ENCODE measurements at places on chromosomes 2 and 18.

- no peak for DNase-seq
These were observed 9.5 kb downstream of the PLB1 start for GRCh38 chr2:28505361-28505760.

- no peak for DNase-seq
These were observed 73.5 kb upstream of the CCDC150 start for GRCh38 chr2:196565982-196566381.

DNA sequence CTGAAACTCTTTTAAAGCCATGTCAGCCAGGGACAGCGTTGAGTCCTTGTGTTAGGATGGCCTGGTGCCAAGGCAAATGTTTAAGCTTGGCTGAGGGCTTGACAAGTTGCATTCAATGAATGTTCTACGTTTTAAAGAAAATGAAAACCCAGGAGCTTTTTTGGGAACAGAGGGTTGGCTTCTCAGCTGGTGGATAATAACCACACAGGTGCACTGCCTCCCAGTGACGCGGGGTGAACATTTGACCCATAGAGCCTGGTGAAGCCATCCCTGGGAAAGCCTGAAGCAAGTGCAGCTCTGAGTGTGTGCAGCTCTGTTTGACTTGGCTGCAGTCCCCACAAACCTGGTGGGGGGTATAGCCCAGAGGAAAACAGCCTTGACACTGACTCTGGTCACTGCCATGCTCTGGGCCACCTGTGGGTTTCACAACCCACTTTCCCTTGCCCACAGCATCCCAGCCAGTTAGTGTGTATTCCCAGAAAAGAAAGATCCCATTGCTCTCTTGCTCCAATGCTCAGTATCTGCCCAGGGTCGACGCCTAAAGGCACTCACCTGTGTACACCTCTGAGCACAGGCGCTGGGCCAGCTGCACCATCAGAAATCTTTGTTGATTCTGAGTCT, 874.9 kb downstream of the RNF144A start:
- DNase-seq: peak; percentile 37

DNA sequence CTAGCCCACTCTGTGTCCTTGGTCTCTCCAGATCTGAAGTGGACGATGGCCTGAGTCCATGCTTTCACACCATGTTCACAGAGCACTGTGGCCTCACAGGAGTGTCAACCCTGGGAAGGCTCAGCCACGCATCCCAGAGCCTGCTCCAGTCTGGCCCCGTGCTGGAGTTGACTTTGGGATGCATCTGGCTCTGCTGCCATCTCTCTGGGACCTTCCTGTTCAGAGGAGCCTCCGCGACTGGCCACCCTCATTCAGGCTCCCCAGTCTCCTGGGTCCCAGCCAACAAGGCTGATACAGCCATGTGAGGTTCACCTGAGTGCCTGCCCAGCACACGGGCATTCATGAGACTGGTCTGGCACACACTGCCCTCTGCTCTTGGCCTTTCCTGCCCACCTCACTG, 199.7 kb upstream of the RAB6C start:
- DNase-seq: no peak

GRCh38 chr2:205189301-205189700, 493.0 kb upstream of the NRP2 start:
- DNase-seq: no peak

DNA sequence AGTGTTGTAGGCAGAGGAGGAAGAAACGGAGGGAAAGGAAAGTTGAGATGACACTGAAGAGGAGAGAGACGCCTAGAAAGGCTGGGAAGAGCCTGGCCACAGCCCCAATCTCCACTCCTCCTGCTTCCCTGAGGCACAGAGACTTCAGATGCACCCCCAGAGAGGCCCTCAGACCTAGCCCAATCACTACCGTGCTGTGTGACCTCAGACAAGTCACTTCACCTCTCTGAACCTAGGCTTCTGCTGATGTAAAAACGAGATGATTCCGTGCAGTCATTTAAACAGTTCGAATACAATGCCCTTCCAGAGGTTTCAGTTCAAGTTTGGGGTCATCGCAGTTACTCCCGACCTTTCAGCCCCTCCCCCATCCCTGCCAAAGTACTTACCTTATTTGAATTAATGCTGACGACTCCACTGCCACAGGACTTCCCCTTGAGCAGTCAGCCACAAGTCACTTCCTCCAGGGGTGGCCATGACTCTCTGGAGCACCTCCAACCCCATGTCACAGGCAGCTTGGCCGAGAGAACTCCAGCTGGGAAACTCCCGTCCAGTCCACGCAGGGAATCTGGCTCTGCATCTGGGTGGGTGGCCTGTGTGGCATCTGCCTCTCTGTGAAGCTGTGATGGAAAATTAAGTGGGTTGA, 105.2 kb upstream of the ID2 start:
- no peak for DNase-seq

GRCh38 chr18:2692508-2692907, 37.0 kb downstream of the SMCHD1 start:
- DNase-seq: no peak

DNA sequence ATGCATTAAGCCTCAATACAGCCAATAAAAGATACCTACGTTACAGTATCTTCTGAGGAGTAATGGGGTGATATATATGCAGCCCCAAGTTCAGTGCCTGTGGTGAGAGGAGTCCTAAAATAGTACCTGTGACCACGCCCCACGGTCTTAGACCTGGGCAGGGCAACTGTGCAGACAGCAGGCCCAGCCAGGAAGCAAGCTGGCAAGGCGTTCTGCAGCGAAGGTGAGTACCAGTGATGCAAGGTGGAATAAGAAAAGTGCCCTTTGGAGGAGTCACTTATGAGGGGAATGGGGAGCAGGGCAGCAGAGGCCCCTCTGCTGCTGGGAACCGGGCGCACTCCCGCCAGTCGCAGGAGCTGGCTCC, 12.7 kb upstream of the MAP3K2 start:
- DNase-seq: no peak

- DNase-seq: peak; percentile 19
These were observed 92.9 kb downstream of the MREG start for GRCh38 chr2:215920244-215921100.

- DNase-seq: no peak
These were observed 41.2 kb downstream of the ZNF532 start for GRCh38 chr18:58905777-58906428.

GRCh38 chr18:24009651-24010333, 4.8 kb upstream of the TTC39C start:
- DNase-seq: peak; percentile 82

- peak; percentile 31 for DNase-seq
These were observed 69.0 kb upstream of the C2orf15 start for GRCh38 chr2:99072551-99072950.

- no peak for DNase-seq
These were observed 28.6 kb downstream of the TPRKB start for GRCh38 chr2:73708527-73708926.

- DNase-seq: no peak
These were observed 192.8 kb upstream of the ZNF521 start for GRCh38 chr18:25544546-25545287.

GRCh38 chr2:216165711-216166110, 56.6 kb downstream of the XRCC5 start:
- no peak for DNase-seq

DNA sequence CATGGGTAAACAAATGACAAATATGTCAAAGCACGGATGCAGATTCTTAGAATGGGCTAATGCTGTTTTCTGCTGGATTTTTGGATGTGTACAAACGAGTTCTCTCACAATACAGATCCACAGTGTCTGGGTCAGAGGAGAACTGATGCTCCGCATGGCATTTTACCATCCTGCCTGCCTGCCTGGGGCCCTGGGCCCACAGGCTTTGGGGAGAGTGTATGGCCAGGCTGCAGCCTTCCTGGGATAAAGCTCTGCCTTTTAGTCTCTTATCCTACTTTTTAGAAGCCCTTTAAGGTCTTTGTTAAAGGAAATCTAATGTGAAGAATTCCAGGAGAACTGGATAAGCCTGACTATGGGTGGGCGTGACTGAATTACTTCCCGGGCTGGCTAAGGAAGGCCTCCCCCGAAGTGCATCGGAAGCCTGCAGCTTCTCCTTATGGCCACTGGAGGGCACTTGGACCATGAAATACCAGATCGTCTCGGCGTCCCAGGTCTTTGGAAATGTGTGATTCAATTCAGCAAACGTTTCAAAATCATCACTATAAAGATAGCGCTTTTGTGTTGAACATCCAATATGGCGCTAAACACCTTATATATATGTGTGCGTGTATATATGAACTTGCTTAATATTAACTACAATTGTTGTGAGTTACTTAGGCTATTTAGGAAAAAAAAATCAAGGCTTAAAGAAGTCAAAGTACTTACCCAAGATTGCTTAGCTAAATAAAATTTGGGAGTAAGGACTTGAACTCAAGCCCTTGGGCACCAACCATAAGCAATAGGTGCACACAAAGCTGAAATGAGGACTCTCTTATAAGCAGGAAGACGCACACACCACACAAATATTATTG, 15.2 kb upstream of the DNPEP start:
- no peak for DNase-seq

DNA sequence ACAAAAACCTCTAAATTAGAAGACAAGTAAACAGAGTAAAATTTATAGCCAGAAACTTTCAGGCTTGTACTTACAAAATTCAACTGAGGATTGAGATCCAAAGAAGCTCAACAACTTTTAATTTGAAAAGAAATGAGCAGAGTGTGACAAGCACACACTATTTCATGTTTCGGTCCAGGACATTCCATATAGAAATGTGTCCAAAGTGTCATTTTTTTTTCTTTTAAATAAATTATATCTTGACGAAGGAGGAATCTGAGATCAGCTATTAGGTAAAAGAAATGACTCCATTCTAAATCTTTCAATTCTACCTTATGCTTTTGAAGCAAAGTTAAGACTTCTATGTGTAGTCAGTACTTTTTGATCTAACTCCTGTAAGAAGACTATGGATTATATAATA, 4.6 kb downstream of the FN1 start:
- no peak for DNase-seq

- DNase-seq: no peak
These were observed 27.2 kb downstream of the SLC39A6 start for GRCh38 chr18:36101943-36102342.

- DNase-seq: no peak
These were observed 868.1 kb upstream of the ID2 start for GRCh38 chr2:7813541-7814292.

DNA sequence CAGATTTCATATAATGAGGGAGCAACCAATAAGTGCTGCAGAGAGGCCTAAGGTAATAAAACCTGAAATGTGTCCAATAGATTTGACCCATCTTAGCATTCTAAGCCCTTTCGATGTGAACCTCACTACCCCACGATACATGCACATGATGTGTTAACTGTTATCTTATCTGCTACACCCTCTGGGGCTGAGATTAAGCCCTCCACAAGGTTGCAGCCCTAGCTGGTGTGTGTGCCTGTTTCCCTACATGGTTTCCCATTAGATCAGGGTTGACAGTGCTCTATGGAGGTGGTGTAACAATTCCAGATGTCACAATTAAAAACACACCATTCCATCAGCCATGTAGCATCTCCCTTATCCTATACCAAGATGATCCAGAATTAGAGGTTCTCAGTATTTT, 68.9 kb upstream of the THSD7B start:
- no peak for DNase-seq

DNA sequence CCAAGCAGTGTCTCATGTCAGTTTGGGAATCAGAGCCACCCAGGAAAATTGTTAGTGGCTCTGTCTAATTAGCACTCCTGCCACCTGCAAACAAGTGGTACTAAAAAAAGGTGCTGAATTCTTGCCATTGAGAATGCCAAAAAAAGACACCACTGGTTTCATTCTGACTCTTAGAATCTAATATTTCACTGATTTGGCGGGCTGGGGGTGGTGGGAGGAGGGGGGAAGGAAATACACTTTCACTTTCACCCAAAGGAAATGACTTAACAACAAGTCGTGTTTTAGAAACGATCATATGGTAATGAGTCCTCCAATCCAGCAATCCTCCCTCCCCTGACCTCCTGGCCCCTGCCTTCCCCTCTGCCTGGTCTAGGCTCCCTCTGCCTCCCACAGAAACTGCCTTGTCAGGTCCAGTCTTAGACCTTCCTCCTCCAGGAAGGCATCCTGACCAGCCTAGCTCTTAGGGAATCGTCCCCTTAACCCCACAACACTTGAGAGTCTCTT, 4.4 kb upstream of the KLHL29 start:
- no peak for DNase-seq

- no peak for DNase-seq
These were observed 16.9 kb upstream of the SULT1C2 start for GRCh38 chr2:108271691-108272253.

- no peak for DNase-seq
These were observed 237.6 kb downstream of the DYSF start for GRCh38 chr2:71690876-71691475.

DNA sequence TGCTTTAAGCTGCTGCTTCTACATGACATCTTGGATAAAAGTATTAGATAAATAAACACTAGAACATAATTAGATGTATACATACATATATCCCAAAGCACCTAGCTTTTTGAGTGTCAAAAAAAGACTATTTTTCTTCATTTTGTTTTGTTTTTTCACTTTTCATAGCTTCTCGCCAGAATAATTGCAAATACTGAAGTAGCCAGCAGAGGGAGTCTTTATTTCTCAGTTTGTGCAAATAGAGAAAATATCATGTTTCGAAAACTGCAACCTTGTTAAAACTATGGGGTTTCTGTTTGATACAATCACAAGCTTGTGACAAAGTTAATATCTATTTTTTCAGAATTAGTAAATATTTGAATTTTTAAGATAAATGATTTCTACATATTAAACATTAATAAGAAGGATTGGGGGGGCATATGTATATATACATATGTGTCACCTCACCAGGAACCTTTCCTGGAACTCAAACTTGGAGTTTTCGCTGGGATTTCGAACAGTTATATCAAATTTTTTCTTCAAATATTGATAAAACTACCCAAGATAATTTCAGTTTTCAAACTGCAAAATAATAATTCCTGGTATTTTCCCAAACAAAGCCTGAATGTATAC, 61.0 kb downstream of the GRB14 start:
- DNase-seq: no peak

DNA sequence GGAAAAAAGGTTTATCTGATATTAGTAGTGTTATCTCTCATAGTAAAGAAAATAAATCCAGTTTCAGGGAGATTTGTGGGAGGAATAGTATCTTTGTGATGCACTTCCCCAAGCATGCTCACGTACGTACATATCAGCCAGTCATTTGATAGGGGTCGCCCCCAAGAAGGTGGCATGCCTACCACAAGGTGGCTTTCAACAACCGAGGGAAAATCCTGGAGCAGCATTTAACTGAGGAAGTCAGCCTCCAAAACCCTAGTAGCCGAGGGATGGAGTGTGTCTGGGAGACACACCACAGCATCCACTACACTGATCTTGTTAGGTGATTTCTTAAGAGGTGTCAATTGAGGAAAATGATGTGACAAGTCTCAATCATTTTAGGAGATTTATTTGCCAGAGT, 623.9 kb downstream of the NYAP2 start:
- no peak for DNase-seq

- DNase-seq: no peak
These were observed 153.2 kb upstream of the MYO3B start for GRCh38 chr2:170024721-170025120.
